AG04449 (cell line): ENCODE measurements at places on chromosomes 3 and 15.

GRCh38 chr3:146247911-146248310 lies 3.0 kb downstream of the PLSCR4 start:
- DNase-seq: no peak

GRCh38 chr3:41224120-41224806 lies 25.0 kb downstream of the CTNNB1 start:
- peak; percentile 82 for DNase-seq

DNA sequence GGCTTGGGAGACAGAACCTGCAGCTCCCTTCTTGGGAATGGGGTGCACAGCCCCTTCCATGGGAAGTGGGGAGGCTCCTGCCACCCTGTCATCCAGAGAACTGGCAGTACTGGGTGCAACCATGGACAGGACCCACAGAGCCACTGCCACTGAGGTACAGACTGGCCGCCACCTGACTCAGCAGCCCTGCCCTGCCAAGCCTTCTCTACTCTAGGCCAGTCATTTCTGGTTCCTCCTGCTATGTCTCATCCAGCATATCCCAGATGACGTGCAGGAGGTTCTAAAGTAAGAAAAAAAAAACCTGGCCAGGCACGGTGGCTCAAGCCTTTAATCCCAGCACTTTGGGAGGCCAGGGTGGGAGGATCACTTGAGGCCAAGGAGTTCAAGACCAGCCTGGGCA lies 76.9 kb upstream of the RPL32 start:
- no peak for DNase-seq

DNA sequence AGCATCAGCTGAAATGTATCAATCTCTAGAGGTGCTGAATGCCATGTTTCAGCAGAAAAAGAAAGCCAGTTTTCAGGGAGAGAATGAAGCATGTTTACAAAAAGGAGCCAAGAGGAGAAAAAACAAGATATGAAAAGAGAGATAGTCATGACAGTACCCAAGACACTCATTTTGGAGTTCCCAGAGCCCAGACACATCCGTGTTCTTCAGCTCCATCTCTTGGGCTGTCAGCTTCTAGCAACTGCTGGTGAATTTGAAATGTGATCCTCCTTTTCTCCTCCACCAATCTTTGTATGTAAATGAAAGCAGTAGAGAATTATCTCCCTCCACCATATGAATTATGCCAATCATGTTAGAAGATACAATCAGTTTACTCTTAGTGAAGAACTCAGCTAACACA lies 93.0 kb upstream of the SLC25A36 start:
- no peak for DNase-seq

DNA sequence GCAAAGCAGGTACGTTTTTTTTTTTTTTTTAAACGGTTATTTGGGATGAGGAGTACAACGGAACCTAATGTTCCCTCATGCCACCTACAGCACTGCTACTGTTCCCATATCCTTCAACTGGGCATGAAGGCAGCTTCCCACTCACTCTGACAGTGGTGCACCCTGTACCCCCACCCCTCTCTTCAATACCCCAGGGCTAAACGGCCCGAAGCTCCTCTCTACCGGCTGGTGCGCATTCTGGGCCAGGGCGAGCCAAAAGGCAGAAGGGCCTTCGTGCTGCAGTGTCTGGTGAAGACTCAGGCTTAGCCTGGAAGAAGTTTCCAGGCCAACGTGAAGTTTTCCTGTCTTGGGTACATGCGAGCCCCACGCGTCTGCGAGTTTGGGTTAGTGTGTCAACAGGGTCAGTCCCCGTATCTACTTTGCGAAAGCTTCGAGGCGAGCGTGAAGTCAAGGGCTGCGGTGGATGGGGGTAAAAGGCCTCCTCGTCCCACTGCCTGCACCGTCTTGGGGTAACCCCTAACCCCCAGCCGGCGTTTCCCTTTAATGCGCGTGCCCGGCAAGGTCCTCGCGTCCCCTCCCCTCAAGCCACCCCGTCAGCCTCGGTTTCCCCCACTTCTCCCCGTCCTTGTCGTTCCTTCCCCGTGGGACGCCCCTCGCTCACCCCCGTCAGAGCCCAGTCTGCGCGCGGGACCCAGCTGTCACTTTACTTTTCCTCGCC lies 765 bp upstream of the UBE2E2 start:
- no peak for DNase-seq

- DNase-seq: no peak
These were observed 260.5 kb upstream of the RORA start for GRCh38 chr15:61489571-61489970.
